ENCODE measurements at places on chromosomes 12 and 14.

DNA sequence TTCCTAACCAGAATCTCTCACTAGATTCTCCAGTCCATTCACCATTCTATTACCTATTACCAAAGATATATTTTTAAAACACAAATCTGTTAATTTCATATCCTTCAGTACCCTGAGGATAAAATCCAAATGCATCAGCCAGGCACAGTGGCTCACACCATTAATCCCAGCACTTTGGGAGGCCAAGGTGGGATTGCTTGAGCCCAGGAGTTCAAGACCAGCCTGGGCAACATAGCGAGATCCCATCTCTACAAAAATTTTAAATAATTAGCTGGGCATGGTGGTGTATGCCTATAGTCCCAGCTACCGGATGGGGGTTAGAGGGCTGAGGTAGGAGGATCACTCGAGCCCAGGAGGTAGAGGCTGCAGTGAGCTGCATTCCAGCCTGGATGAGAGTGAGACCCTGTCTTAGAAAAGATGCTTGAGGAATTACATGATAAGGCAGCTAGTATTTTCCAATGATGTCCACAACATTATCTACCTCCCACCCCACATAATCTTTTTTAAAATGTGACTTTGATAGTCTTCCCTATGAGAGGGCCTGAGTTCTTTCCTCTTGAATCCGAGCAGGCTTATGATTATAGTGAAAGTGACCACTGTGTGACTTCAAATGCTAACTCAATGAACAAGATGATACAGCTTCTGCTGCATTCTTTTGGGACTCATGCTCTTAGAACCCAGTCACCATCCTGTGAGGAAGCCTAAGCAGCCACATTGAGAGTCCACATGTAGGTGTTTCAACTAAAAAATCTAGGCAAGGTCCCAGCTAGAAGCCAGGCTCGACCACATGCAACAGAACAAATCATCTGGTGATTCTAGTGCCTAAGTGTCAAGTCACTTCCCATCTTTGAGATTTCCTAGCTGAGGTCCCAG is 18.0 kb downstream of the HECTD1 start:
- no peak for DNase-seq

DNA sequence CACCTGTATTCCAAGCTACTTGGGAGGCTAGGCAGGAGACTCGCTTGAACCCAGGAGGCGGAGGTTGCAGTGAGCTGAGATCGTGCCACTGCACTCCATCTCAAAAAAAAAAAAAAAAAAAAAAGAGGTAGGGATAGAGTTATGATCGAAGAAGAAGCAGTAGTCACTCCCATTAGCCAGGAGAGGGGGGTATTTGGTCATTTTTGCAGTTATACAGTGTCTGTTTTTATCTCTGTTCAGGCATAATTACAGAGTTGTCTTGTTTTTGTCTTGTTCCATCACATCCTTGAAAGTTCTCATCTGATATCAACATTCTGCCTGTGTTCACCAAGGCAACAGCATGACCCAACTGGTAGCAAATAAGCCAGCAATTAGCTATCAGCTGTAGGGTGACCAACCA is 98.5 kb upstream of the TMPO start:
- no peak for DNase-seq

- DNase-seq = no peak
Observed at GRCh38 chr12:131105351-131105735, 151.6 kb downstream of the ADGRD1 start.

DNA sequence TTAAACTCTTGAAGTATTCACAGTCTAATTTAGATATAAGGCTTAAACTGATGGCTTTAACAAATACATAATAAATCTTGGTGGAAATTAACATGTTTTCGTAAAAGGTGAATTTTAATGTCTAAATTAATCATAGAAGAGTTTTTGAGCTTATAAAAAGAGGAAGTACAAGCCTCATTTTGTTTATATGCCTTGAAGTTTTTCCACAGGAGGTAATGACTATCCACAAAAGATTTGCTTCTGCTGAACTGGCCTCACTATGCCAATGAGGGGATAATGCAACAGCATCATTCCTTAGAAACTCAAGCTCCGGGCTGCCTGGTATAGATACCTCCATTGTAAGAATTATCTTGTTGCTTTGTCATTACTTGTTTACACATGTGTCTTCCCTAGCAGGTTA is 175.6 kb downstream of the DUSP6 start:
- DNase-seq = no peak

- no peak for DNase-seq
Observed at GRCh38 chr14:62308891-62309290, 546.7 kb downstream of the SNAPC1 start.

GRCh38 chr14:74018586-74019407 is at the start of the genes BBOF1 and ENTPD5:
TSS of gene BBOF1 (plus strand) at chr14:74019349. CDS start at chr14:74019479, 130 bp downstream.
TSS of gene ENTPD5 (minus strand) at chr14:74019288. CDS start at chr14:73988102, 31,186 bp downstream.
- peak; percentile 71 for DNase-seq

DNA sequence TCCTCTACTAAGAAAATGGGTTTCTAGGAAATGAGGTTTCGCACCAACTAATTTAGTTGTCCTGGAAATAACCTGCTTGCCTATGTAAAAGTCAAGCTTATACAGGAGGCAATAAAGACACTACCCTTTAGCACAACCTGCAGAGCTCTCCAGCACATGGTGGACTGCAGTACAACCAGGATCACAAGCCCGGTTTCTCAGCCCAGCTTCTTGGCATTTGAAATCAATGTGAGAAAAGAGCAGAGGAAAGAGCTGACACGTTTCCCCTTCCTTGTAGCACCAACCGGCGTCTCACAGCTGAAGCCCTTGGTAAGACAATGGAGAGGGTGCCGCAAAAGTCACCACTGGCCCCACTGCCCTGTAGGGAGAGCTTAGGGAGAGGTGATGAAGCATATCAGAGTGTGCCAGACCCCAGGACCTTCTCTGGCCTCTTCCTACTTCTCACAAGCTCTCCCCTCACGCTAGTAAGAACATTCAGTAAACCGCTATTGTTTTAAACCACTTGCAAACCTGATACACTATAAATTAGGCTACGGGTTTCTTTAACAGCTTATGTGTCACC is 8.6 kb downstream of the SPTLC2 start:
- DNase-seq = no peak

- DNase-seq = no peak
Observed at GRCh38 chr12:70040141-70040540, 203.1 kb upstream of the CNOT2 start.

DNA sequence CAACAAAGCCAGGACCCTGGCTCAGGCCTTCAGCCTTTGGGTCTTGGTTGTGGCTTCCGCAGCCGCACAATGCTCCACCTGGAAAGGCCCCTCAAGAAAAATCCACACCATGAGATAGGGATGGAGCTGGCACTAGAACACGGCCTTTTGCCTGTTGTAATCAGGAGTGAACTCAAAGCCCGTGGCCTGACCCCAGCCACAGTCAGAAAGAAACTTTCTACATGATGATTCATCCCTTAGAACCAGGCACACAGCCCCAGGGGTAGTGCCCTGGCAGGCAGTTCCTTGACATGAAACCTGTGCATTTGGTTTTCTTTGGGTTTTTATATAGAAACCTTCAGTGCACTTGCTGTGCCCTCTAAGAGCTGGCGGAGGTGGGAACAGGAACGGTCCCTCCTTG is 5.1 kb downstream of the CLMN start:
- peak; percentile 44 for DNase-seq

DNA sequence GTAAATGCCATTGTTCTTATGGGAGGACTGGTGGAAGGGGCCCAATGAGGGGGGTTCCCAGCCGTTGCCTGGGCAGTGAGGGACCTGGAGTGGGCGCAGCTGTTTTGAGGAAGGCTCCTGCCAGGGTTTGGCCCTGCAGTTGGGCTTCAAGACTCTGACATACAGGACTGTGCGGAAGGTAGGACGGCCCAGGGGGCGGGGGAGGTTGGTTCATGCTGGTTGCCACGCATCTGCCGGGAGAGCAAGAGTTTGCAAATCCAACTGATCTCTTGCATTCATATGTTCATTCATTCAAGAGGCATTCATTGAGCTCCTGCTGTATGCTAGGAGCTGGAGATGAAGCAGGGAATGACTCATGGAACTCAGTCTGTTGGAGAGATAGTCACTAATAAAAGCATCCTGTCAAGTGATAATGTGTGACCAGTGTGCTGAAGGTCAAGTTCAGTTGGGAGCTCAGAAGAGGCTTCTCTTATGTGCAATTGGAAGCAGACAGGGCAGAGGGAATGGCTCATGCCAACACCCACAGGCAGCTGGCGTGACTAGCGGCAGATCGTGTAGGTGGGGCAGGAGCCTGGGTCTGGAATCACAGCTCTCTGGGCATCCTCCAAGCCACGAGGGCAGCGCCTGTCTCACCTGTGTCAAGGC is 7.8 kb downstream of the SH2B3 start:
- DNase-seq = no peak

GRCh38 chr14:57846596-57846995 is 19.3 kb downstream of the SLC35F4 start:
- no peak for DNase-seq

DNA sequence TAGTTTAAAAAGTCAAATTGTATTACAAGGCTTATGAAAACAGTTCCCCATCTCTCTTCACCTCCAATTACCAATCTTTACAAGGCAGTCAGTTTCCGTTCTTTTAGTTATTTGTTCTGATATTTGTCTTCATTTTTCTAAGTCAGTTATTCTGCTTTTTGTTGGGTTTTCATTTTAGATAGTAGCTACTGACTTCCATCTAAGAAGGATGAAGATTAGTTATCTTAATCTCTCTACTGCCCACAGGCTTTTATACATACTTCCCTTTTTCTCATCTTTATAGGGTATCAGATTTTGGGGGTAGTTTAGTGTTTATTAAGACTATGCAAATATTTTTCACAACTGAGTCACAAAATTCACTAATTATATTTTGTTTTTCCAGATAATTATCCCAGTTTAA is 38.4 kb downstream of the FRS2 start:
- no peak for DNase-seq

- DNase-seq = no peak
Observed at GRCh38 chr12:104747330-104747729, 210.8 kb downstream of the SLC41A2 start.

DNA sequence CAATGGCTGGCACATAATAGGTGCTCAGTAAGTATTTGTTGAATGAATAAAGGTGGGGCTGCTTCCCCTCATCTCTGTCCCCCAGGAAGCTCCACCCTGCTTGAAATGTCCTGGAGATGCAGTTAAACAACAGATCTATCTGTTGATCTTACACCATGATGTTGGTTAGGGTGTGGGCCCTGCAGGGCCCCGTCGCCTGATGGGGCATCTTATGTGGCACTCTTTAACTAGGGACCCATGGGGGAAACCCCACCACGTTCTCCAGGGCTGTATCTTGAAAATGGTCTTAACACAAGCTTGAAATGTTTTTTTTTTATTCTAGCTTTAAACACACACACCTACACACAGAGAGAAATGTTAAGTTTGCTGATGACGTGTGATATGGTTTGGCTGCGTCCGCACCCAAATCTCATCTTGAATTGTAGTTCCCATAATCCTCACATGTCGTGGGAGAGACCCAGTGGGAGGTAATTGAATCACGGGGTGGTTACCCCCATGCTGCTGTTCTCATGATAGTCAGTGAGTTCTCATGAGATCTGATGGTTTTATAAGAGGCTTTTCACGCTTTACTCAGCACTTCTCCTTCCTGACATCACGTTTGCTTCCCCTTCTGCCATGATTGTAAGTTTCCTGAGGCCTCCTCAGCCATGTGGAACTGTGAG is 741.7 kb downstream of the VRK1 start:
- DNase-seq = no peak

DNA sequence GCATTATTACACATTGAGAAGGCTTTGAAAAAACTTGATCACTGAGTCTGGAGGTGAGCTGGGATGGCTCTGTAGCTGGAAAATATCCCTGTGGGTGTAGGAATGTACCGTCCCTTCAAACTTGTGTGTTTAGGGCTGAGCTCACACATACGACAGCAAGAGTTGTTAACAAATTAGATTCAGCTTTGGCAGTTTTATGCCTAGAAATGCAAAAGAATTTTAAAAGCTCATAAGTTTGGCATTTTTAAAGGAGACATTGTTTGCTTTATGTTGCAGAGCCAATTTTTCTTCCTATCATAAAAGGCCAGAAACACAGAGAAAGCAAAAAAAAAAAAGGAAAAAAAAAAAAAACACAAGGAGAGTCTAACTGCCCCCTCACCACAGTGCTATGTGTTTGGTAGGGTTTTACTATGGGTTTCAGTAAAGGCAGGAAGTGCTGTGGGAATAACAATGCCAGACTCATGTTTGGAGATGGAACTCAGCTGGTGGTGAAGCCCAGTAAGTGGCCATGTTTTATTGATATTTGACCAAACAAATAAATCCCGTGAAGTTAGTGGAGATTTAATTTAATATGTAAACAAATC is 78.4 kb downstream of the DAD1 start:
- DNase-seq = no peak

DNA sequence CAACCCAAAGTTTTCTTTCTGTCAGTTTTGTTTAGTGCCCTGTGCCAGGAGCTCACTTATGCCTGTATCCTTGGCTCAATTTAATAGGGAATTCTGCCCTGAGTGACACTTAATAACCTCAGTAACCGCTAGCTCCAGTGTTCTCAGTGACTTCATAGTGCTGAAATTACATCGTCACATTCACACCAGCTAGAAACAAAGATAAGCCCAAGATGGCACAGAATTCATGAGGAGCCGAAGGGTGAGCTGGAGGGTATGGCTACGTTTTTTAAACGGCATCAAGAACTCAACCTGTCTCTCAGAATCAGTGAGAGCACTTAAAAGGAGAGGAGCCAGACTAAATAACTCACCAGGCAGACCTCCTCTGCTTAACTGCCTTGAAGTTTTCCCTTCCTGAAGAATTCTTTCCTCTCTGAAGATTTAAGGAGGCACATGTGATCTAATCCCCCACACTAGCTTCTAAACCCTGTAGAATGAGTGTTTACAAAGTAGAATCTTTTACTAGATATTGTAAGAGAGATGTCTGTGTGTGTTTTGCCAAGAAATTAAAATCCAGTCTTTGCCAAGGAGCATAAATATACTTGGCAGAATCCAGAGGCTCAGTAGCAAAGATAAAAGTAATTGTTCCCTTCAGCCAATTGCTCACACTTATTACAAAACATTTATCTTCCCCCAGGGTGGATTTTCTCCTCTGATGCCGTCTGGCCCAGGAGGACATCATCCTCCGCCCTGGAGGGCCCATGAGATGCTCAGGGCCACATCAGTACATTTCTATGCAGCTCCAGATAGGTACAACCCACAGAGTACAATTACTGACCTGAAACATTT is 37.3 kb downstream of the PTGER2 start:
- DNase-seq = no peak

- no peak for DNase-seq
Observed at GRCh38 chr12:22577667-22578066, 33.3 kb upstream of the C2CD5 start.

- DNase-seq = no peak
Observed at GRCh38 chr12:108116699-108117098, 12.4 kb upstream of the WSCD2 start.
